ENCODE measurements at places on chromosomes 4 and X.

DNA sequence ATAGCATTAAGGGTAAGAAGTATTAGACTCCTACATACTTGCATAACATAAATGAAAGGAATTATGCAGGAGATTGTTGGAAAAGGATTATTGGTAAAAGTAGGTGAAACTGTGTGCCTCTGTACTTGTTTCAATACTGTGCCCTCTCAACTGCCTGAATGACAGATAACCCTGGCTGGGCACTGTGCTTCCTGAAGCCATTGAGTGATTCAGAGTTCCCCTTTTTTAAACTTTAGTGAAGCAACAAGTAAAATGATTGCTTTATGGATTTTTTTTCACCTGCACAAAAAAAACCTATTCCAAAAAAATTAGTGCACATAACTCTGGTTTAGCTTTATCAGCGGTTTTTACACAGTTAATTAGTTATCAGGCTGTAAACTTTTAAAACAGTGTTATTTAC, 204.8 kb downstream of the TRAM1L1 start:
- no peaks in the 10 kb centered on the region for H3K36me3 ChIP-seq
- no peaks in the 10 kb centered on the region for H3K4me1 ChIP-seq
- H3K27me3 ChIP-seq, result no peaks in the 10 kb centered on the region
- DNase-seq, result no peak
- H3K27ac ChIP-seq, result no peak overlapping the region

- H3K27ac ChIP-seq, result no peak overlapping the region
- no peaks in the 10 kb centered on the region for H3K4me1 ChIP-seq
- H3K27me3 ChIP-seq, result no peaks in the 10 kb centered on the region
- DNase-seq, result no peak
- no peak overlapping the region for H3K4me3 ChIP-seq
- no peaks in the 10 kb centered on the region for H3K36me3 ChIP-seq
Measured at GRCh38 chrX:133229361-133229760, 11.2 kb upstream of the TFDP3 start.

DNA sequence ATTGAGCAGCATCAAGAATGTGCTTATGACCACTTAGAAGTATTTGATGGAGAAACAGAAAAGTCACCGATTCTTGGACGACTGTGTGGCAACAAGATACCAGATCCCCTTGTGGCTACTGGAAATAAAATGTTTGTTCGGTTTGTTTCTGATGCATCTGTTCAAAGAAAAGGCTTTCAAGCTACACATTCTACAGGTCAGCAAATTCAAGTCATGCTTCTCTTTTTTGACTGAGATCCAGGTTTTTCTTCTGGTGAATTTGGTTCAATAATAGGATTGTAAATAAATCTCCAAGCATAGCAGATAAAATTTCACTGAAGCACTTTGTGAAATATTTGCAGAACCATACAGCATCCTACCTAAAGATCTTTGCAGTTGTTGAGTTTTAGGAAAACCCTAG, 218.1 kb downstream of the TLL1 start:
- DNase-seq, result no peak
- H3K27me3 ChIP-seq, result no peaks in the 10 kb centered on the region
- no peaks in the 10 kb centered on the region for H3K4me1 ChIP-seq
- H3K4me3 ChIP-seq, result no peak overlapping the region
- H3K36me3 ChIP-seq, result no peaks in the 10 kb centered on the region

- no peak for DNase-seq
- no peaks in the 10 kb centered on the region for H3K36me3 ChIP-seq
- no peak overlapping the region for H3K4me3 ChIP-seq
- H3K27me3 ChIP-seq, result no peaks in the 10 kb centered on the region
- no peaks in the 10 kb centered on the region for H3K4me1 ChIP-seq
Measured at GRCh38 chr4:163558539-163559044, 64.1 kb downstream of the TMA16 start.

DNA sequence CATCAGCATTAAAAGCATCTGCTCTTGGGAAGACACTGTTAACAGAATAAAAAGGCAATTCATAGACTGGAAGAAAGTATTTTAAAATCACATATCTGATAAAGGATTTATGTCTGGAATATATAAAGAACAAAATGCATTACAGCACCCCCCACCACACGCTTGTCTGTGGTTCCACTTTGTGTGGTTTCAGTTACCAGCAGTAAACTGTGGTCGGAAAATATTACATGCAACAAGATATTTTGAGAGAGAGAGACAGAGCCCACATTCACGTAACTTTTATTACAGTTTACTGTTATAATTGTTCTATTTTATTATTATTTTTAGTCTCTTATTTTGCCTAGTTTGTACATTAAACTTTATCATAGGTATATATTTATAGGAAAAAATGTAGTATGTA, 21.2 kb upstream of the PDE6B start:
- H3K4me3 ChIP-seq, result no peak overlapping the region
- H3K4me1 ChIP-seq, result no peaks in the 10 kb centered on the region
- H3K36me3 ChIP-seq, result no peaks in the 10 kb centered on the region
- no peaks in the 10 kb centered on the region for H3K27me3 ChIP-seq
- no peak overlapping the region for H3K27ac ChIP-seq
- no peak for DNase-seq

- H3K27me3 ChIP-seq, result no peaks in the 10 kb centered on the region
- no peaks in the 10 kb centered on the region for H3K36me3 ChIP-seq
- no peak for DNase-seq
- H3K4me1 ChIP-seq, result no peaks in the 10 kb centered on the region
- no peak overlapping the region for H3K27ac ChIP-seq
Measured at GRCh38 chr4:181846934-181847333, 396.3 kb upstream of the TENM3 start.

DNA sequence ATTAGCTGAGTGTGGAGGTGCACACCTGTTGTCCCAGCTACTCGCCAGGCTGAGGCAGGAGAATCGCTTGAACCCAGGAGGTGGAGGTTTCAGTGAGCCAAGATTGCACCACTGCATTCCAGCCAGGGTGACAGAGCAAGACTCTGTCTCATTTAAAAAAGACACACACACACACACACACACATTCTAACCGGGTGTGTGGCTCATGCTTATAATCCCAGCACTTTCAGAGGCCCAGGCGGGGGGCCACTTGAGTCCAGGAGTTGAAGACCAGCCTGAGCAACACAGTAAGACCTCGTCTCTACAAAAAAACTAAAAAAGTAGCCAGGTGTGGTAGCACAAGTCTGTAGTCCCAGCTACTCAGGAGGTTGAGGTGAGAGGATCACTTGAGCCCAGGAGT, 152.3 kb downstream of the LRBA start:
- no peak overlapping the region for H3K27ac ChIP-seq
- no peak for DNase-seq
- H3K4me3 ChIP-seq, result no peak overlapping the region
- no peaks in the 10 kb centered on the region for H3K36me3 ChIP-seq
- no peaks in the 10 kb centered on the region for H3K4me1 ChIP-seq

DNA sequence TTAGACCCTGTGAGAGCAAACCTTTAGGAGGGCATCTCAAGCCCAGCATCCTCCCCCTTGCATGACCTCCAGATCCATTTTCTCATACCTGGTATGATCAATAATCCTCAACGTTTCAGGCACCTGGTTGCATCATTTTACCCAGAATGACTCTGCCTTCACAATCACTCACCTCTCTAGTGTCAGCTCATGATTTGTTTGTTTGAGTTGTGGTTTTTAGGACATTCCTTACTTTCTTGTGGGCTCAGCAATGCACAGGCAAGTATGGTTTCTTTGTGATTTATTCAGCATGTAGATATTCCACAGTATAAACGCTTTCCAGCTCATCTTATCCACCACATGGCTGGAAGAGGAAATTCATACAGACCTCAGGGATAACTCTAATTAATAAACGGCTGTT, 93.6 kb upstream of the CPEB2 start:
- no peak overlapping the region for H3K4me3 ChIP-seq
- no peaks in the 10 kb centered on the region for H3K36me3 ChIP-seq
- no peaks in the 10 kb centered on the region for H3K4me1 ChIP-seq

DNA sequence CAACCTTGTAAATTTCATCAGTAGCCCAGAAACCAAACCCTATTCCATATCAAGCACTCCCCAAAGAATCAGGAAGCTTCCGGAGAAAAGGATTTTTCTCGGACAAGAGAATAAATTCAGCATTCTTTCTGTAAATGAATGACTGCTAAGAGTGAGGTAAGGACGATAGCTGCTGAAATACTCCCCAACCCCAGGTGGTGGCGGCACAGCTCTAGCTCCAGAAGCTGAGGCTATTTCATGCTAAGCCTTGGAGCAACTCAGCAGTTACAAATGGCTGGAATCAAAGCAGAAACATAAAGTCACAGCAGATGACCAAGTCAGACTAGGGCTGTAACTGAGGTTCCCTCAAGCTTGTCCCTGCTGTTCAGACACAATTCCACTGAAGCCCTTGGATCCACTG, 13.9 kb upstream of the PCDH19 start:
- no peak overlapping the region for H3K27ac ChIP-seq
- no peak overlapping the region for H3K4me3 ChIP-seq
- no peaks in the 10 kb centered on the region for H3K36me3 ChIP-seq
- no peaks in the 10 kb centered on the region for H3K27me3 ChIP-seq
- DNase-seq, result no peak

GRCh38 chrX:1075741-1076140, 136.7 kb downstream of the CRLF2 start:
- H3K4me1 ChIP-seq, result no peaks in the 10 kb centered on the region
- no peak overlapping the region for H3K27ac ChIP-seq
- H3K27me3 ChIP-seq, result no peaks in the 10 kb centered on the region
- H3K36me3 ChIP-seq, result no peaks in the 10 kb centered on the region
- no peak for DNase-seq

DNA sequence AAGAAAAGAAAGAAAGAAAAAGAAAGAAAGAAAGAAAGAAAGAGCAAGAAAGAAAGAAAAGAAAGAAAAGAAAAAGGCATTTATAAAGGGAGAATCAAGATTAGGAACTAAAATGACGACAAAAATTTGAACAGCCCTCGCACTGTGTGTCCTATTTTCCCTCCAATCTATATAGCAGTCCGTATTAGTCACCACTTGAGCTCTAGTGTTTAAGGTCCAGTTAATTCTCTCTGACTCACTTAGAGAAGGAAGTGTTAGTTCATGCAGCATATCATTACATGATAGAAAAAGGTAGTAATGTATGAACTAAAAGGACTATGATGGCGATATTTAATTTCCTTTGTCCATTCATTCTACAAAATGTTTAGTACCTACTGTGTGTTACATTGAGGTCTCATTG, 122.7 kb downstream of the CBLL2 start:
- H3K4me3 ChIP-seq, result no peak overlapping the region
- DNase-seq, result no peak
- H3K4me1 ChIP-seq, result no peaks in the 10 kb centered on the region
- H3K27ac ChIP-seq, result no peak overlapping the region

DNA sequence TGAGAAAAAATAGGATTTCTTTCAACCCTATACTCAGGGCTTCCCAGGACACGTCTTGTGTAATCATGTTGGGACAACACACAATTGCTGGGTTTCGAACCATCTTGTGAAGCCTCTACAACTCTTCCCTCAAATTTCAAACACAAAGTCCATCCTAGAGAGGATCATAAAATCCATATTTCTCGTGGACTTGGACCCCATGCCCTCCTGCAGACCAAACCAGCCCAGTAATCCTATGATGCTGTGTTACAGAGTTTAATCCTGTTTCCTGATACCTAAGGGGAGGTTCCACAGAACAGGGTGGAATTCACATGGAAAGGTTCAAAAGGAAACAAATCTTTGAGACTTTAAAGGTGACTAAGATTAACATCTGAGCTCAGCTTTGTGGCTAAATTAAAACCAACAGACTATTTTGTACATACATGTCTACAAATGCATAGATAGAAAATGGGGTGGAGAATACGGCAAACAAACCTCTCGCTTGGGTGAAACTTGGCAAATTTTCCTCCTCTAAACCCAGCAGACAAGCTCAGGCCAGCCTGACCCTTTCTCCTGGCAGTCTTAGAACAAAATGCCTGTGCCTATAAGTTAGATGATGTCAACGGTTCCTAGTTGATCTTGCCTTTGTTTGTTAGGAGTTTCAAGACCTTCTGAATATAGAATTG, 38.1 kb downstream of the EGFL6 start:
- H3K27ac ChIP-seq, result no peak overlapping the region
- no peak for DNase-seq
- no peaks in the 10 kb centered on the region for H3K36me3 ChIP-seq
- H3K4me1 ChIP-seq, result no peaks in the 10 kb centered on the region
- H3K27me3 ChIP-seq, result peaks cover 8% of the 10 kb centered on the region

- no peaks in the 10 kb centered on the region for H3K36me3 ChIP-seq
- H3K4me3 ChIP-seq, result no peak overlapping the region
- H3K27ac ChIP-seq, result no peak overlapping the region
- DNase-seq, result no peak
Measured at GRCh38 chr4:59127743-59128142, 2017.6 kb upstream of the IGFBP7 start.

DNA sequence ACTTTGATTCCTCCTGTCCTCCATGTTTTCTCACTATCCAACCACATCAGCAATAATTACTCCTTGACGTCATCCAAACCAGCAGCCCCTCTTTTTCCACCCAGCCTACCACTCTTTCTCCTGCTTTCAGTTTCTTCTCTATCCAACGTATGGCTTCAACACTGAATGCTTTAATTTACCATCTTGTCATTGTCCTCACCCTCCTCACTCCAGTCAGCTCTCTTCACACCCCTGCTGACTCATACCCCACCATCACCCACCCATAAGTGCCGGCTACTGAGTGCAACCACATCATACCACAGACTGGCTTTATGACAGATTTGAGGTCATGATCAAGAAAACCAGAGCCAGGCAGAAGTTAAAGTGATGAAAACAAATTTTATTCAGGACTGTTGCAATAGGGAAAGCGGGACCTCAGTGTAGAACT, 9.8 kb upstream of the ANXA5 start:
- no peaks in the 10 kb centered on the region for H3K27me3 ChIP-seq
- H3K36me3 ChIP-seq, result no peaks in the 10 kb centered on the region
- DNase-seq, result no peak
- H3K4me3 ChIP-seq, result no peak overlapping the region
- no peaks in the 10 kb centered on the region for H3K4me1 ChIP-seq

GRCh38 chrX:2224597-2225235, 276.1 kb downstream of the DHRSX start:
- no peak for DNase-seq
- H3K4me3 ChIP-seq, result no peak overlapping the region
- H3K36me3 ChIP-seq, result peaks cover 6% of the 10 kb centered on the region
- no peaks in the 10 kb centered on the region for H3K4me1 ChIP-seq
- no peaks in the 10 kb centered on the region for H3K27me3 ChIP-seq

DNA sequence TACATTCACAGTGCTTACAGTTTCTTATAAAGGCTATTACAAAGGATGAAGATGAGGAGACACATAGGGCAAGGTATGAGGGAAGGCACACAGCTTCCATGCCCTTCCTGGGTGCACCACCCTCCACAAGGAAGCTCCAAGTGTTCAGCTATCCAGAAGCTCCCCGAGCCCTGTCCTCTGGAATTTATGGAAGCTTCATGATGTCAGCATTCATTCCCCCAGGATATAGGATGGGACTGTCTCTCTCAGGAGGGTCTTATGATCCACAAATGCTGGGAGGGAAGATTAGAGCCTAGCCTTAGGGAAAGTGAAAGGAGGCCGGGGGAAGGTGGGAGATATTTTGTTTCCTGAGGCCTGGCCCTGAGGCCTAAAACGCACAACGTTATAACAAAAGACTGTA, 236.0 kb downstream of the ANK2 start:
- H3K36me3 ChIP-seq, result no peaks in the 10 kb centered on the region
- H3K4me3 ChIP-seq, result no peak overlapping the region
